HL-60 (cell line): ENCODE measurements at places on chromosomes 16 and 17.

DNA sequence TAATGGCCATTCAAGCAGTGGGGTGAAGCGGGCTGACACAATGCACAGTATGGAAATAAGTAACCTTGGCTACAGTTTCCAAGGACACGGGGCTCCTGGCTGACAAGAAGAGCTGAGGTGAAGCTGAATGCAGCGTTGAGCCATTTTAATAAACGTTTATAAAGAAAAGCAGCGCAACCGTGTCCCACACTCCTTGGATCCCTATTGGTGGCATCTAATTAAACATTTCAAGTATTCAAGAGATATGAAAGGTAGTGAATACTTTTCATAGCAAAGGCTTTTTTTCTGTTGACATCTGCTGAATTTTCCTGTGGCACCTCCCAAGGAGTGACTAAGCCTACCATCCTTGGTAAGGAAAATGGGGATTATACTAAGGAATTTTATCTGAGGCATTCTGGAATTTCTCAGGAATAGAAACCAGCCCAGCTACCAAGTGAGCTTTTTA lies 26.5 kb downstream of the DUSP14 start:
- DNase-seq: no peak

DNA sequence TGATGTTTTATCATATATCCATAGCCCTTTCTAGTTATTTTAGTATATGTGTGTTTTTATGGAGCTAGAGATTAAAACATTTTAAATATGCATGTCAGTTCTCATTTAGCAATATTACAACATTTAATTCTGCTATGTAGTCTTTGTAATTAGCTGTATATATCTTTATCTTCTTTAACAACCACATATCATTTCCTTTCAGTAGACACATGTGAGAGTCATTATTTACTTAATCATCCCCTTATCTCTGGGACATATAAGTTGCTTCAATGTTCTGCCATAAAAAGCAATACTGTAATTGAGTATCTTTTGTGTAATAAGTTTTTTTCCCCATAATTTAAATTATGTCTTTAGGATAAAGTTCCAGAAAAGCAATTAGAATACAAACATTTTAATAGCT lies 52.0 kb upstream of the CLEC3A start:
- no peak for DNase-seq

GRCh38 chr16:1375741-1376410 lies 24.1 kb downstream of the GNPTG start:
- DNase-seq: no peak

GRCh38 chr17:12590417-12590816 lies 75.3 kb upstream of the MYOCD start:
- DNase-seq: no peak

DNA sequence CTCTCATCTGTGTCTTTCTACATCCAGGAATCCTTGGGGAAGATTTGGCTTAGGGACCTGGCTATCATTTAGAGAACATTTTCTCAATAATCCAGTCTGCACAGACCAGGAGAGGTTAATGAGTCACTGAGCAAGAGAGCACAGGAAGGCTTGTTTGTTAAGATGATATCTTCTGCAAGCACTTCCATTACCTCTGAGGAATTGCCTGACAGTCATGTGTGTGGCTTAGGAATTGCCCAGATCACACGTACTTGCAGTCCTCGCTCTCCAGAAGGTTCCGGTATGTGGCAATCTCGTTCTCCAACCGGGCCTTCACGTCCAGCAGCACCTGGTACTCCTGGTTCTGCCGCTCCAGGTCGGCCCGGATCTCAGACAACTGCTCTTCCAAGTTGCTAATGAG lies 3.3 kb downstream of the KRT37 start:
- DNase-seq: no peak

DNA sequence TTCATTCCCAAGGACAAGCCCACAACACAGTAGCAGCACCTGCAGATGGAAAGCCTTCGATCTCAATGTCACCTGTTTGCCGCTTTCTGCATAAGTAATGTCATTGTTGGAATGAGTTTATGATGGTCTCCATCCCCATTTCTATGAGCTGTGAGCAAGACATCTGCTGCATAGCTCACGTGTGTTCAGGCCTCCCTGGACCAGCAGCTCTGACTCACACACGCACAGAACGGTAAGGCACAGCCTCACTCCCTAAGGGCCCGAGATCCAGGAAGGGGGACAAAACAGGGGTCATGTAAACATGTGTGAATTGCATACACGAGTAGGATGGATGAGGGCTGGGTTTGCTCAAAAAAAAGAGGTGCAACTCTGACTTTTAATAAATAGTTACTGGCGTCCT lies 223.1 kb downstream of the SOX9 start:
- DNase-seq: no peak

DNA sequence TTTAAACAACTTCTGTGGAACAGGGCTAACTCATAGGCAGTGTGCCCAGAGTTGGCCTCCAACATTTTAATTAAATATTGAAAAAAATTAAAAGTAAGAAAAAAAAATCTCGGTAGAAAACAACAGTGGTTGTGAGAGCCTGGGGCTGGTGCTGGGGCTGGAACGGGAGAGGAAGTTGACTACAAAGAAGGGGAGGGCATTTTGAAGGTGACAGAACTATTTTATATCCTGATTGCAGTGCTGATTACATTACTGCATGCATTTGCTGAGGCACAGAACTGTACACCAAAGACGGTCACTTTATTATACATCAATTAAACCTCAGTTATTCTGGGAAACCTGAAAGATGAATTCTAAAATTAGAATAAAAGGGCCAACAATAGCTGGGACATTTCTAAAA lies 142.5 kb downstream of the PARN start:
- peak; percentile 16 for DNase-seq

DNA sequence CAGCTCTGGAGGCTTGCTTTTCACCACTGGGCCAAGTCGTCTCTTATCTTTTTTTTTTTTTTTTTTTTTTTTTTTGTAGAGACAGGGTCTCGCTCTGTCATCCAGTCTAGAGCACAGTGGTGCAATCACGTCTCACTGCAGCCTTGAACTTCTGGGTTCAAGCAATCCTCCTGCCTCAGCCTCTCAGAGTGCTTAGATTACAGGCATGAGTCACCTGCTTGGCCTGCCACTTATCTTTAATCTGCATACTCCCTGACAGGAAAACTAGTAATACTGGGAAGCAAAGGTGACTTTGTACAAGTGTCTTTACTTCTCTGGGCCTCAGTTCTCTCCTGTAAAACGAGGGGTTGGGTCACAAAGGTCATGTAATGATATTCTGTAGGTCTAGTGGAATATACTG lies 15.0 kb downstream of the NTN1 start:
- DNase-seq: no peak

DNA sequence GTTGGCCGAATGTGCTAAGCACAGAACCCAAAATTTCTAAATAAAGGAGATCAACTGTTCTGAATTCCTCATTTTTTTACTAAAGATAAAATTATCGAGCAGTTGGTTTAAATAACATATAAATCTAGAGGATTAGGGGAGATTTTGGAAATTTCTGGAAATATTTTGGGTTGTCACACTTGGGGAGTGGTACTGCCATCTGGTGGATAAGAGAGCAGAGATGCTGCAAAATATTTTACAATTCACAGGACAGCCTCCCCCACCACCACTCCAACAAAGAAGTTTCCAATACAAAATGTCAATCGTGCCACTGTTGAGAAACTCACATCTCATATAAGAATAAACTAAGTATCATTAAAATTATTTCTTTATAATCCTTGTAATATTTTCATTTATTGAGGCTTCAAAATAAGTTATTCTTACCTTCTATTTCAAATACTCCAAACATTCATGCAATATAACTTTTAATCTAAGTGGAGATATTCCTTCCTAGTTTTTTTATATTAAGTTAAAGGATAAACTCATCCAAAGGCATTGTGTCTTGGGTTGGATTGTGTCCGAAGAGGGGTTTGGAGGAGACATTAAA lies 17.0 kb upstream of the ABCA8 start:
- peak; percentile 20 for DNase-seq

GRCh38 chr16:51134876-51135275 lies 16.2 kb downstream of the SALL1 start:
- DNase-seq: no peak

GRCh38 chr16:66133643-66134338 lies 232.7 kb upstream of the CDH5 start:
- DNase-seq: no peak

DNA sequence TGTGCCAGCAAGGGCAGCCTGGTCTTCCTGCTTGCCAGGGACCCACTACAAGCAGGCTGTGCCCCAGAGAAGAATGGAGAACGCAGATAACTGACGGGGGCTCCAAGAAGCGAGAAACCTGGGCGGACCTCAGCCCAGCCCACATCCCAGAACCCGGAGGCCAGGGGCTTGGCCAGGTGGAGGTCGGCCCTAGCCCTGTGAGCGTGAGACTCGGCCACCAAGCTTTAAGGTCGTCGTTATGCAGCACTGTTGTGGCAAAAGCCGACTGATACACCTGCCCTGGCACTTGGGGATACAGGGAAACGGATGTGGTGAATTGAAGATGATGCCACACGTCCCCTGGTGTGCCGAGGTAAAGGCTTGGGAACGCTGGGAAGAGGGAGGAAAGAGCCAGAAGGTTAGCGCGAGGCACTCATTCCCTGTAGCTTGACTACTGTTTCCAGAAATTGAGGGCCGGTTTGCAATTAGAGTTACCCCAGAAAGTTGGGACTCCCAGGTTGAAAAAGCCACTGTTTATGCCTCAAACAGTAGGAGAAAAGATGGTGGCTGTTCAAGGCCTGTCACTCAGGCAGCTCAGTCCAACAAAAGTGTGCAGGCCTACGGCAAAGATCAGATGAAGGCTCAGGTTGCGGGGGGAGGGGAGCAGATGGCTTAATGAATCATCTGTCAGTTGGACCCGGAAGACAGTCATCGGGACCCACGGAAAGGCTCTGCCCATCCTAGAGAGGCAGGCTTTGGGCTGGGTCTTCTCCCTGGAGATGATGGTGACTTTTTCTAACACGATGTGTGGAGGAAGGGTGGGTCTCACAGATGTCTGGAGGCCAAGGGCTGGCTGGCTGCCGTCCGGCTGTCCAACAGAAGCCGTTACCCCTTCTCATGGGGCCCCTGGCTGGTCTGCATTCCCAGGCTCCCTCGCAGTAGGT lies 45.6 kb upstream of the BAHCC1 start:
- no peak for DNase-seq

GRCh38 chr16:29845656-29846055 lies 17.4 kb downstream of the CDIPT start:
- DNase-seq: no peak

GRCh38 chr16:25177512-25177830 lies 39.3 kb upstream of the AQP8 start:
- no peak for DNase-seq

DNA sequence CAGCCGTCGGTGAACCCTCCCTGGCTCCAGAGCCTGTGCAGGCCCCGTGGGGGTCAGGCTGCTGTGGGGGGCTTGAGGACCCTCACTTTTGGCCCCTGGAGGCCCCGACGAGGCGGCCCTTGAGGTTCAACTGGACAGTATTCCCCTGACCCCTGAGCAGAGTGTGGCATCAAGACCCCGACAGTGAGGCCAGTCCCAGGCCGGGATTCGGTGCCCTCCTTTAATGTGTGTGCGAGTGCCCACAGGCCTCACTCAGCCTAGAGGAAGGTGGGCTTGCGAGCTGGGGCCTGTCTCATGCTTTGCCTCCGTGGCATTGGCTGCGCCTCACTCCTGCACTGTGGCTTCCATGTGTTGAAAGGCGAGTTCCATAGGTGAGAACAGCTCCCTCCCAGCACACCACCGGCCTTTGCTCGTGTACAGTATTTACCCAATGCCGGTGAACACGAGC lies 94.5 kb downstream of the METRNL start:
- no peak for DNase-seq

DNA sequence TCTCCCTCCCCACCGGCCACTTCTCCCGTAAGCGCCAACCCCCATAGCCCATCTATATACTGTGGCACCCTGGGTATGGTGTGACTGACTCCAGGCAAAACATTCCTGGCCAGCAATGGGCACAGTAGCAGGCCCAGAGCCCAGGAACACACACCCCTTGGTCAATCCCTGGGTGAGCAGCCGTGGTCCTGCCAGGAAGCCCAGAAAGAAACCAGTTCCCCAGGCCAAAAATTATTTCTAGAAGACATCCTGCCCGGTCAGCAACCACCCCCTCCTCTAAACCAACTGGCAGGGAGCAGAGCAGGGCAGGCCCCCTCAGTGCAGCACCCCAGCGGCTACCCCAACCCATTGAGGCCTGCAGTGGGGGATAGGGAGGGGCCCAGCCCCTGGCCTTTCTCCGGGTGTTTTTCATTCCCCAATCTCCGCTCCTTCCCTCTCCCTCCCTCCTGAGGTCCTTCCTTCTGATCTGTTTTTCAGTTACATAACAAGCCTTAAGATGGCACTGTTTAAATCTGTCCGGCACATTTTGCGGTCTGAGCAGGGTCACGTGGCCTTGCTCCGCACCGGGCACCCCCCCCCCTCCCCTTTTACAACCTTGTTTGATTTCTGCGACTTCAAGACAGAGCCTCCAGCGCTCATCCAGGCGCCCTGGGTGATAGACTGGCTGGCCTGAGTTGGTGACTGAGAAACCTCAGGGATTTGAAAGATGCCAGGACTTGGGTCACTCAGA lies 2.0 kb downstream of the NPTX1 start:
- DNase-seq: peak; percentile 57

- DNase-seq: no peak
Measured at GRCh38 chr17:64004218-64004770, 6.1 kb downstream of the PRR29 start.
